OCI-LY7 (cell line): ENCODE measurements at places on chromosomes 1 and 21.
A peak's percentile ranks its signal among the peaks of the same experiment; 100 is the strongest.

GRCh38 chr1:55064071-55064581, 24.8 kb downstream of the PCSK9 start:
- peak; percentile 51 for DNase-seq

DNA sequence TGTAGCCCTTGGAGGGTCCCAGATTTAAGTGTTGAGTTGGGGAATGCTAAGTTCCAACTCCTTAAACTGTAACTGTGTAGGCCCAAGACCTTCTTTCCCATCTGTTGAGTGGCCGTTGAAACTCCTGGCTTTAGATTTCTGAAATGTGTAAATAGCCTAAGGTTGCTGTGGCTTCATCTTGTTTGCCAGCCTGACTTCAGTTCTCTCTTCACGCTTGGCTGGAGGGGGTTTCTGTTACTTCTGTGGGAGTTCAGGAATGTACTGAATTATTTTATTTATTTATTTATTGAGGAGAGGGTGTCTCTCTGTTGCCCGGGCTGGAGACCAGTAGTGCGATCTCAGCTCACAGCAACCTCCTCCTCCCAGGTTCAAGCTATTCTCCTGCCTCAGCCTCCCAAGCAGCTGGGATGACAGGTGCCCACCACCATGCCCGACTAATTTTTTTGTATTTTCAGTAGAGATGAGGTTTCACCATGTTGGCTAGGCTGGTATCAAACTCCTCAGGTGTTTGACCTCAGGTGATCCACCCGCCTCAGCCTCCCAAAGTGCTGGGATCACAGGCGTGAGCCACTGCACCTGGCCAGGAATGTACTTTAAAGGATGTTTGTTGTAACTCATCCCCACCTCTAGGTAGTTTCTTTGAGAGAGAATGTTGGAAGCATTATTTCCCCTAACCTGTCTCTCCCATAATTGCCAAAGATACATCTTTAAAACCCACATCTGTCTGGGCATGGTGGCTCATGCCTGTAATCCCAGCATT, 5.9 kb downstream of the TTC39A start:
- no peak for DNase-seq

DNA sequence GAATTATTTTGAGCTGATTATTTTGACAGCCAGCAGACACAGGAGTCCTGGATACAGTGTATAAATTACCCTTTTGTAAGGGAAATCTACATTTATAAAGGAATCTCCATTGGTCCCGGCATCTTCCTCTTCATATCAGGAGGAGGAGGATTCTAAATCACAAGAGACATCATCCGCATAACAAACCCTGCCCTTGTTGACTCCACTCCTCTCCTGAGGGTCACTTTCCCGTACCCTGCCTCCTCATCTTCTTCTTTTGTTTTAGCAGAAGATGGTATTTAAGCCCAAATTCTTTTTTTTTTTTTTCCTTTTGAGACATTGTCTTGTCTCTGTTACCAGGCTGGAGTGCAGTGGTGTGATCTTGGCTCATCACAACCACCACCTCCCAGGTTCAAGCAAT, 14.6 kb upstream of the PKNOX1 start:
- DNase-seq = no peak

- no peak for DNase-seq
These were observed 142.1 kb upstream of the PTGFR start for GRCh38 chr1:78348496-78349284.

DNA sequence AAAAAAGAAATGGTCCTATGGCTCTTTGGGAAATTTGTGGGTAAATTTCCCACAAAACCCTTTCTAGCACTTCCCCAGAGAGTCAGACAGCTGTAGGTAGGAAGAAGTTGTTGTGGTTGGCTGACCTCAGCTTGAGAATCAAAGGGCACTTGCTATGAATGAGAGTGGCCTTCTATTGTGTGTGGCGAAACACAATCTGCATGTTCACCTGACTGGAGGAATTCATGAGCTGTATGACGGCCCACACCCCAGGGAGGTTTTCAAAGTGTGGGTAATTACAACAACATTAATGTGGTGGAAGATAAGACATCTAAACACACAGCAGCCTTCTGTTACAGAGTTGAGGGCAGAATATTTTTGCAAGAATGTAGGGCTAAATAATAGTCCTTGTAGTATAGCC, 38.8 kb downstream of the NGF start:
- no peak for DNase-seq

GRCh38 chr1:35085421-35085820, 6.2 kb downstream of the ZMYM1 start:
- DNase-seq = no peak
